ENCODE measurements at places on chromosomes 13 and 19. TPM values are rescaled to one million over a fixed set of nuclear protein-coding genes. Genes with fewer than 3 reads are reported as not detected.

The GATAD2A gene
- 83.7 TPM for total RNA-seq

- DNase-seq: no peak
These were observed 136.8 kb downstream of the MIPEP start for GRCh38 chr13:23752111-23753001.

The SERTAD3 gene
- 36.7 TPM for total RNA-seq

The ATP8B3 gene
- 6.0 TPM for total RNA-seq

The SOHLH2 gene
- total RNA-seq: not detected

DNA sequence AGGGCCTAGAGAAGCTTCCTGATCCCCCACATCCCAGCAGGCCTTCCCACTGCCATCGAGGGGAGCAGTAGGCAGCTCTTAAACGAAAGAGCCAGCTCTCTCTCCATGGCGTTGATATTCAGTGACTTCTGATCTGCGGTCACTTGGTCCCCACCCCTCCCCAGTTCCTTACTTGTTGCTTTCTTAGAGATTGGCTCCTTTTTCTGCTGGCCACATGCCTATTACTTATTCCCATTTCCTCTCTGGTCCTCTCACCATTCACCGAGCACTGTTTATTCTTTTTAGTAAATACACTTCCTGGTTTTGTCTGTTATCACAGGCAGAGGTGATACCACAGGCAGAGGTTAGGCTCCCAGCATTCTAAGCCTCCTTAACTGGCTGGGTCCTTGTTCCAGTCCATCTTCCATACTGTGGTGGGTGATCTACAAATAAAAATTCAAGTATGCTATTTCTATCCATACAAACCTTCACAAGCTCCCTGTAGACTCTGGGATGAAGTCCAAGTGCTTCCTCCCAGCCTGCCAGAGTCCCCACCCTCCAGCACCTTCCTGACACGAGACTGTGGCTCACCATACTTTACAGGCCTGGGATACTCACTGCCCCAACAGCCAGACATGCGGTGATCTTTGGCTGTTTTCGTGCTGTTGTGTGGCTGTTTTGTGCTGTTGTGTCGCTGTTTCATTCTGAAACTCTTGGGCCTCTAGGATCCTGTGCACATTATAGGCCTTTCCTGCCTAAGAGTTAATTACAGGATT lies 315.9 kb downstream of the ATP8A2 start:
- no peak for DNase-seq

The PRDX2 gene
- 190 TPM for total RNA-seq
